ENCODE measurements at places on chromosomes 7 and 10.

DNA sequence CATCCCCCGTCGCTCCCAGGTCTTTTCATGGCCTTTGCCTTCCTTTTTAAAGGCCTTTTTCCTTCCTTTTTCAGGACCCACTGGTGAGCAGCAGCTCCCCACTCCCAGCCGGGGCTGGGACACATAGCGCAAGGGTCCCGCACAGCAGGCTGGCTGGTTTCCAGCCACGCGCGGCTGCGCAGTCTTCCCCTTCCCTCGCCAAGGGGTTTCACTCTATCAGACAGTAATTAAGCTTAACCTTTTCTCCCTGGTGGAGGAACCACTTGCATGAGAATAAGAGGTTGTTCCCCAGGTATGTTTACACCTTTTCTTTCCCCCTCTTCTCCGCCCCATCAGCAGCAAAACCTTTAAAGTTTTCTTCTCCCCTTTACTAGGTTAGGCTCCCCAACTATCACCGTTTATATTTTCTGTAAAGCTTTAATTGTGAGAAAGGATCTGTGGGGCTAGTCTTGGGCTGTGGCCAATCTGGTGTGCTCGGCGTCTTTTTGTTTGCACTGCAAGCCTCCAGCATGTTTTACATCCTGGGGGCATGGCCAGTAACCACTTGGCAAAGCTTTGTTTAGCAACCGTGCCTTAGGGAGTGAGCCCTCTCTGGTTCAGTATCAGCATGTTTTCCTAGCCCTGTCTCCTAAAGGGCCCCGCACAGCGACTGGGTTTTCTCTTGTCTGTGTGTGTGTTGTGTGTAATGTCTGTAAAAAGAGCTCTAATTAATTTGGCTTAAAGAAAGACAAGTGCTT is 219.6 kb downstream of the PHF14 start:
- DNase-seq, result no peak

GRCh38 chr7:146346096-146346495 is 229.5 kb downstream of the CNTNAP2 start:
- no peak for DNase-seq

- DNase-seq, result no peak
Measured at GRCh38 chr7:106486331-106486730, 174.6 kb downstream of the CCDC71L start.

DNA sequence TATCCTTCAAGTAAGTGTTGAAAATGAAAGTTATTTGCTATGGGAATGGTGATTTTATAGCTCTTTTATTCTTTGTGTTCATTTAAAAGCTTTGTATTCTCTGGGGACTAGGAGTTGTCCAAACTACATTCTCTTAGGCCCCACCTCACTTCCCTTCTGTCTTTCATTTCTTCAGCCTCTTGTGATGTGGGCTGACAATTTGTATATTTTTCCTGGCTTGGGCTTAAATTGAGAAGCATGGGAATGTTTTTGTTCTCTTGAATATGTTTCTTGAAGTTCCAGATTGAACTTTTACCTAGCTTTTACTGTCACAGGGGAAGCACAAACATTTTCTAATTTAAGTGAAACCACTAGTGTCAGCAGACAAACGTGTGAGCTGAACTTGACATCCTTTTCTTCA is 27.9 kb downstream of the BBS9 start:
- DNase-seq, result no peak

DNA sequence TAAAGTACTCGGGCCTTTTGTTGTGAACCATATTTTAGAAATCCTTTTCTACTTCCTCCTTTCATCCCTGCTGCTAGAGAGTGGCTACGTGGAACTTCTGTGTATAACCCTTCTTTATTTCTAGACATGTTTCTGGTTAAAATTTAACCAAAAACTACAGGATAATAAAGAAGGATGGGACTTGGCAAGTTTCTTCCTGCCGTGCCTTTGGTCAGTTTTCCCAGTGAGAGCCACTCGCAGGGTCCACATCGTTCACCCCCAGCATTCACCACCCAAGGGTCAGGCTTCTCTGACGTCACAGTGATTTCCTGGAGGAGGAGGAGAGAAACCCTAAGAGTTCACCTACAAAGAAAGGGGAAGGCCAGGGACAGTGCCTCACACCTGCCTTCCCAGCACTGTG is 45.4 kb downstream of the NKX6-2 start:
- no peak for DNase-seq

- no peak for DNase-seq
Measured at GRCh38 chr10:30047924-30048531, 11.4 kb downstream of the JCAD start.

- no peak for DNase-seq
Measured at GRCh38 chr7:139619367-139619657, 95.8 kb downstream of the CLEC2L start.

GRCh38 chr7:68381731-68382130 is 1216.5 kb upstream of the AUTS2 start:
- DNase-seq, result no peak

DNA sequence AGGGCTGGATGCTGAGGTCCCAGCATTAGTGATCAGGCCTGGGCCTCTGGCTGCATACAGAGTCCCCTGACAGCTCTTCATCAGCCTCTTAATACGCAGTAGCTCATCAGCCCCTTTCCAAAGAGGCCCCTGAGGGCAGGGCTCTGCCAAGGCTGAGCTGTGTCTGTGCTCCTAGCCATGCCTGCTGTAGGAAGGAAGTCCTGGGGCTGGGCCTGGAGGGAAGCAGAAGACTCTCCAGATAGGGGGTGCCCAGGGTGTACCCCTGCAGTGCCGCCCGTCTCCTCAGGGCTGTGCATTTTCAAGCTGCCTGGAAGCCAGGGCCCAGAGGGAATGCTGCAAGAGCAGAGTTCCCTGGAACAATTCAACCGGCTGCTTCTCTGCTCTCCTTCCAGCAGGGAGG is 7.3 kb upstream of the RET start:
- DNase-seq, result no peak

GRCh38 chr7:77791336-77791735 is 6.9 kb downstream of the TMEM60 start:
- DNase-seq, result no peak

GRCh38 chr10:88433565-88434186 is 149.4 kb downstream of the RNLS start:
- DNase-seq, result no peak

DNA sequence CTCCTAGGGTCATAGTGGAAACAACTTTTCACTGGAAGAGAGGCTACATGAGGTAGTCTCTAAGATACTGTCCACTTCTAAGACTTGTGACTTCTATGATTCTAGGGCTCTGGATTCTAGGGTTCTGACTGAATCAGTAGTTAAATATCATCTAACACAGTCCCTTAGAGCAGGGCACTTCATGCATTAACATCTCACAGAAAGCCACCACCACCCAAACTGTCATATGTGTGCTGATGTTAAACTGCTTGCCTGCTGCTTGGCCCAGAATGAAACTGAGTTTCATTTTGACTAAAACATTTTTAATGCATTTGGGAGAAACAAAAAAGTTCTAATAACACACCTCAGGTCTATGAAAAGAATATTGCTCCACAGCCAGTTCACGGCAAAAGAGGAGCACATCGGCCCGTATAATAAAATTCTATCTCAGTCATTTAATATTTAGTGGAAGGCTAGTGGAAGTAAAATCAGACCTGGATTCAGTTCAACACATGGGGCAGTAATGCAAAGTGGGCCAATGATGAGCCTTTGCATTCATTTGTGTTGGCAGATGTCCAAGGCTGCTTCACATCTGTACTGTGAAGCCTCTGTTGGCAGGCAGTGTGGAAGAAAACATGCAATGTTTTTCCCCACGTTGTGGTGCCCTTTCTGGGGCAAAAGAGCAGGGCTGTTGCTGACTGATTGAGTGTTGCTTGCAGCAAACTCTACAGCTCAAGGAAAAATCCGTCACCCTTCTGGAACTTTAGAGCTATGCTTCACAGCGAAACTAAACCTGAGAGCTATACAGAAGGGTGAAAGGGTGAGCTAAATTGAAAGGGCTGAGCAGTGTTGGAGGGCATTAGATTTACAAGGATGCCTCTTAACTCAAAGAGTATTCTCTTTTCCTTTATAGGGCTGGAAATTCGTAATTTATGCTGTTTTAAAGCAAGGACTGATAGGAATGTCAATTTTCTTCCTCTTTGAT is 33.5 kb upstream of the AUTS2 start:
- DNase-seq, result no peak

- no peak for DNase-seq
Measured at GRCh38 chr7:14446829-14447228, 455.7 kb downstream of the DGKB start.

GRCh38 chr10:75827587-75828021 is 396.2 kb downstream of the LRMDA start:
- no peak for DNase-seq

- DNase-seq, result no peak
Measured at GRCh38 chr7:95531605-95532219, 46.0 kb downstream of the ASB4 start.

- DNase-seq, result no peak
Measured at GRCh38 chr10:51892965-51893658, 193.7 kb upstream of the CSTF2T start.

DNA sequence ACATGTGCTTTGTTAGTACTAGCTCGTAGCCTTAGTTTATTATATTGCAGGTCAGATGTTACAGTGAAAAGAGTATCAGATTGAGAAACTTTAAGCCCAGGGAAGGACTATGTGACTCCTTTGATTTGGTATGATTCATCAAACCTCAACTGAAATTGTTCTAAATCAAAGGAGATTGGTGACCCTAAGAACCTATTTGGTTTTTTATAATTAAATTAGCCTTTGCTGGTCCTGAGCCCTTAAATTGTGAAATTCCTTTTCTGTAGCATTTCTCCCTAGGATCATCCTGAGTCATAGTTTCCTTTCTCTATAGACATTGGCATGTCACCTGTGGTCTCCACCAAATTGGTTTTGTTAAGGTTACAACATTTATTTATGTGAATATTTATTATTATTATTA is 89.7 kb downstream of the POLR1F start:
- DNase-seq, result no peak

GRCh38 chr7:107538001-107538400 is 25.7 kb downstream of the COG5 start:
- DNase-seq, result no peak

DNA sequence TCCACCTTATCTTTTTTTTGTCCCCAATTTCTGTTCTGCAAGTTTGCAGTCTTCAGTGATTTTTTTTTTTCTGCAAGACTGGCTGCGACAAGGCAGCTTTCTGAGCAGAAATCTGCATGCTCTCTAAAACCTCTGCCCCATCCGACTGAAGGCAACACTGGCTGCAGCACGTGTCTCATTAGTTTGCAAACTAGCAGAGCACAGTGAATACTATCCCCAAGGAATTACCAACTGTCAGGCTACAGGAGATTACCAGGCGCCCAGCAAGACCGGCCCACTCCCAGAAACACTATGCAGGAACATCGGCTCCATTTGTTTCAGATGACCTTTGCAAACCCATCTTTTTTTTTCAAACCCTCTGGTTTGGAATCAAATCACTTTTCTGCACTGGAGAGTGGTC is 538.8 kb downstream of the SORCS1 start:
- DNase-seq, result no peak

- no peak for DNase-seq
Measured at GRCh38 chr10:48494611-48495010, 110.3 kb downstream of the ARHGAP22 start.

- DNase-seq, result no peak
Measured at GRCh38 chr10:130809761-130810515, 501.6 kb downstream of the TCERG1L start.

DNA sequence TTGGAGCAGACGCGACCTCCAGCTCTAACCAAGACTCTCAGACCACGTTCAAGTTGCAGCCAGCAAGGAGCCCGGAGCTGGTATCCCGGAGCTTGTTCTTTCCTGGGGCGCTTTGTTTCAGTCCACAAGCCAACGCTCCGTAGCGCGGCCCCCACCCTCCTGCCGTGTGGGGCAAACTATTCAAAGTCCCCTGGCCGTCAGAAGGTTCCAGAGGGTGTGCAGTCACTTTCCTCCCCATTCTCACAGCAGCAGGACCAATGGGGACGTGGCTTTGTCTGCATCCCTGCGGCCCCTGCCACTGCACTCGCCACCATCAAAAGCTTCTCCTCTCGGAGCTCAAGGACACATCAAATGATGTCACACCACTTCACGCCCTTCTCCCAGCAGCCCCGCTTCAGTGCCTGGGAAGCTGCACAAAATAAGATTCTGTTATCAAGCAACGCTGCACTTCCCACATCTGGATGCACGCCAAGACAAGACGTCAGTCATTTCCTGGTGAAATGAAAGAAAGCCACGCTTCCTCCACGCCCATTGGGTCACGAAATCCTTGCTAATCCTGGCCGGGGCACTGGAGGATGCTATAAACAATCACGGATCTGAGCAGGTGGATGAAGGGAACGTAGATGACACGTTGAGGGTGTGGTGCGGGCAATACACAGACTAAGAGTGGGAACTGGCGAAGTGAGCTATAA is 348.2 kb downstream of the PTPRN2 start:
- no peak for DNase-seq

GRCh38 chr10:96708456-96708855 is 11.9 kb downstream of the PIK3AP1 start:
- DNase-seq, result no peak

- DNase-seq, result no peak
Measured at GRCh38 chr10:52191049-52191448, 123.0 kb upstream of the DKK1 start.

DNA sequence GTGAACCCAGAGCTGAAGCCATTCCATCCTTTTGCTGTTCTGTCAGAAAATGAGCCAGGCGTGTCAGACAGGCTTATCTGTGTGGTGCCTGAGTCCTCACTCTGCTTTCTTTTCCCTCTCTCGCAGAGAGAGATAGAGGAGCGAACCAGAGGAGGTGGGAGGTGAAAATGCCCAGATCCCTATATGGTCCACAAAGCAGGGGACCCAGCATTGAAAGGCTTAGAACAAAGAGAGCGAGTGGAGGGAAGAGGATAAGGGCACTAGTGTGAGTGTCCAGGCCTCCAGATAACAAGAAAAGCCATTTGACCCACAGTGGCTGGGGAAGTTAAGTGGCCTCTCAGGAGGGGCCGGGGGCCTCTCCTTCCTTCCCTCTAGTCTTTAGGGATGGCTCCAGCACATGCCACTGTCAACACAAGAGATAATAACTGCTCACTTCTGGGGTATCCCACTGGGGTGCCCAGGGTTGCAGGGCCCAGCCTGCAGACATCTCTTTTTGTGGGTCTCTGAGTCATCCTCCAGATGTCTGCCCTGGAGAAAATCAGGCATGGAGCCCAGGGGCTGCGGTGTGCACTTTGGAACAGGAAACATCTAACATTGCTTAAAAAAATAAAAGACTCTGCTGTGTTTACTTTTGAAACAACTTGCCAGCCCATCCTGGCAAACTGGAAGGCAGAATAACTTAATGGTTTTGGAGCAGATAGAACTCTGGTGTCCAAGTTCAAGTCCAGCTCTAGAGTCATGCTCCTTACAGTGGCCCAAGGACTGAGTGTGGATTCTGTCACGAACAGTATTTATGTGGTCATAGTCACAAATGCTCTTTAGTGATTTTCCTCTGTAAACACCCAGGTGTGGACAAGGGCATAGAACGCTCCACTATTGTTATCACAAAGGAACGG is 189.5 kb downstream of the CXCL12 start:
- no peak for DNase-seq

GRCh38 chr7:41880107-41880506 is 177.2 kb upstream of the INHBA start:
- DNase-seq, result no peak

GRCh38 chr7:151206914-151207313 is 3.4 kb downstream of the H2BK1 start:
- DNase-seq, result no peak
